ENCODE measurements at places on chromosomes 5 and 9.

DNA sequence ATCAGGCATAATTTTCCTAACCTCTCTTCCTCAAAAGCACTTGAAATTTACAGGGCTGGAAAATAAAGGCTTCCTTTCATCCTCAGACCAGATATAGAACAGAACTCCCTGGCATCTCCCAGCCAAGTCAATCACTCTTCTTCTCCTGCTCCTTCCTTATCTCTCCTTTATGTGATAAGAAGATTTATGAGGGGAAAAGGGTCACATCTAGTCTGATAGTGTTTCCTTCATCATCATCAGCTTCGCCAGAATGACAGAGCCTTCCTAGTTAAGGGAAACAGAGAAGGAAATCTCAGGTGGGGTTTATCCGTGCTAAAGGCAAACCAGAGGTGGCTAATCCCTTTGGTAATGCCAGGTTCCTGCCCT is 36.2 kb downstream of the LIX1 start:
- no peak for DNase-seq

GRCh38 chr9:111161015-111161415 is 122.7 kb upstream of the LPAR1 start:
- no peak for DNase-seq

DNA sequence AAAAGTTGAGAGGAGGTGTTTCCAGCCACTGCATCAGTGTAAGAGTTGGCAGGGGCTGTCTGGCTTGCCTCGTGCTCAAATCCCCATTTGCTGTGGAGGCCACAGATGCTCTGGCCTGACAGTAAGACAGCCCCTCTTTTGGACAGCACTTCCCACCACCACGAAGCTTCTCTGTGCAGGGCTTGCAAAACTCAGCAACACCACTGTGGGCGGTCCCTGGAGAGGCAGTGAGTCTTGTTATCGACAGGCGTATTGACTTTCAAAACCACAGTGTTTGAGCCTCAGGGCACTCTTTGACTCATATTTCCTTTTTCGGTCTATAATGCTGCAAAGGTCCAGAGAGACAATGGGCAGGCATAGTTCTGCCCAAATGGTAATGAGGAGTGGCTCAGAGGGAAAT is 539.5 kb downstream of the EBF1 start:
- no peak for DNase-seq

DNA sequence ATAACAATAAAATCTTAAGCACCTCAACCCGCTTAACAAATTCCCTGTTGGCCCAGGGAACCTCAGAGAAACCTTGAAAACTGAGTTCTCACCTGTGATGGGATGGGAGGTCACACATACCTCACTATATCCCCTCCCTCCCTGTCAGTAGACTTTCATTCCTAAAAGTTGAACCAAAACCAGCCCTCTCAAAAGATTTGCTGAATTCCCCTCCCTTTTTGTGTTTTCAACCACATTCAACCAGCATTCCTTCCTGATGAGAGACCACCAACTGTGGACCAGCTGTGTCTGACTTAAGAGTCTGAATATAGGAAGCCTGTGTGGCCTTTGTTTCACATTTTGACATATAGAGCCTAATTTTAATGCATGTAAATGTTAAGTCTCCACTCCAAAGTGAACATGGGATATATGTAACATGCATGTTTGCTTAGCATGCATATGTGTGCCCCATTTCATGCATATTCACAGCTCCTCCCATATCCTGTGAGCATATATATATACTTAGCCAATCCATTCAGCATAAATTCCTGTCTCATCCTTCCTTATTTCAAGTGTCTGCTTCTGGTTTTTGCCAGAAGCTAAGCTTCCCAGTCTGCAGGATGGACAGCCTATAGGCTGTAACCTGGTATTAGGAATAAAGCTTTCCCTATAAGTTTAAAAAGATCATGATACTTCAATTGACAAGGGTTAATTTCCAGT is 604.6 kb downstream of the PTPRD start:
- DNase-seq: no peak

DNA sequence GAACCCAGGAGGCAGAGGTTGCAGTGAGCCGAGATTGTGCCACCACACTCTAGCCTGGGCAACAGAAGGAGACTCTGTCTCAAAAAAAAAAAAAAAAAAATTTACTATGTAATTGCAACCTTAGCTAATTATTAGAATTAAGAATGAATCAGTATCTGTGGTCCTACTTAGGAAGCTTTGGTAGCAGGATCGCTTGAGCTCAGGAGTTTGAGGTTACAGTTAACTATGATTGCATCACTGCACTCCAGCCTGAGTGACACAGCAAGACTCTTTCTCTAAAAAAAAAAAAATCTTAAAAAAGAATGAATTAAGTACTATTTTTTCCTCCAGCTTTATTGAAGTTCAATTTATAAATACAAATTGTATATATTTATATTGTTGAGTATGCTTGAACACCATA is 16.7 kb downstream of the NDUFAF2 start:
- DNase-seq: no peak

DNA sequence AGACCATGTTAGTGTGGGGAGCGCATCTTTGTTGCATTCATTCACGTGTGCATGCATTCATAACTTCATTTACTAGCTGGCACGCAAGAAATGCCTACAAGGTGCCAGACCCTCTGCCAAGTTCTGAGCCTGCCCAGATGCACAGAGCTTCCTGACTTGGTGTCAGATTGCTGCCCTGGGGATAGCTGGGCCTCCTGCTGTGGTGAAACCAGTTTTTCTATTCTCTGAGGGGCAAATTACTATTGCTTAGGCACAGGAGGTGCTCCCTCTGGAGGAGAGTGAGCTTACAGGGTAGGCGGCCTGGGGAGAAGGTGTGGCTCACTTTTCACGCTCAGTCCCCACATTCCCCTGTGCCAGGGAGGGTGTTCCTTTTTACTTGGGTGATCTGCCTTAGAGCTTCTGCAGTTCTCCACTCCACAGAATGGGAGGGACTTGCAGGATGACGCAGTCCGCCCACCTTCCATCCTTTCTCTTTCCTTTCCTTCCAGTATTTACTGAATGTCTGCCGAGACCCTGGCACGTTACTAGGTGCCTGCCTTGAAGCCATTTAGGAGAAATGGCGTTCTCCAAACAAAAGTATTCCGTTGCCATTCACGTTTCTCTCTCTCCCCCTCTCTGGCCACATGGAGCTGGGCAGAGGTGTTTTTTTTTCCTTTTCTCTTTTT is 27.9 kb upstream of the CTNNA1 start:
- no peak for DNase-seq

DNA sequence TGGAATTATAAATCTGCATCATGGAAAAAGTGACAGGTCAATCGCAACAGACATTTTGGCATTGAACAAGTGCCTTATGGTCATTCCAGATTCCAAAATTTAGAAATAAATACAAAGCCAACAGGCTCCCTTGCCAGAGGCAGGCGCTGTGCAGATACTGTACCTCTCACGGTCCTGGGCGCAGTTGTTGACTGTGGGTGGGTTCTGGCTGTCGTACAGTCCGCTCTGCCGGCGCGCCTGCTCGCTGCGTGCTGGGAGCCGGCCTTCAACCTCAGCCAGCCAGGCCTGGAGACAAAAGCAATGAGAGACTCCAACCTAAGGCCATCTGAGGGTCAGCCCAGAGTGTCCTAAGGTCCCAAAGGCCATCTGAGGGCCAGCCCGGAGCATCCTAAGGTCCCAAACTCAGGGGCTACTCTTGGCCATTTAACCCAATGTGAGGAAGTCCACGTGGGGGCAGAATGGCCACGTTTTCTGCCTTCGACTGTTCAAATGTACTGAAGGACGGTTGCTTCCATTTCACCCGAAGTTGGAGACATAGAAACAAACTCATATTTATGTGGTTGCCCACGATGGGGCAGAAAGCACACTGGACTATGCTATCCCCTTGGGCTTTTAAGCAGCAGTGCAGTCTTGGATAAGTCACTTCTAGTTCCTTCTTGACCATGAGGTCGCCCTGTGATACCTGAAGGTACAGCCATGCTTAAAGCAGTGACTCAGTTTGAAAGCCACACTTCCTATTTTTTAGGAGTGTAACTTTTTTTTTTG is 65.2 kb downstream of the USP20 start:
- no peak for DNase-seq

DNA sequence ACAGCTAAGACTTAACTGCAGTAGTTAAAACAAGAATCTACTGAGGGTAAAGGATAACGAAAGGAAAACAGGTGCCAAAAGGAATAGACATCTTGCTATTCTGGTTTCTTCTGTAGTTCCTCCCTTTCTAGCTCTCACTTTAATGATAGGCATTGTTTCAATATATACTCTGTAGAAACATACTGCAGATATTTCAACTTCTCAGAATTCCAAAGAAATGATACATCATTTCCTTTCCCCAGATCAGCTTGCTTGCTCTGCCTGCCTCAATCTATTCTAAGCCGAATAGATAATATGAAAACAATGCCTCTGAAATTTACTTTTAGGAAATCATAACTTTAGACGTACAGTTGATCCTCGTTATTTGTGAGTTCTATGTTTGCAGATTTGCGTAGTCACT is 46.3 kb downstream of the ACO1 start:
- no peak for DNase-seq

DNA sequence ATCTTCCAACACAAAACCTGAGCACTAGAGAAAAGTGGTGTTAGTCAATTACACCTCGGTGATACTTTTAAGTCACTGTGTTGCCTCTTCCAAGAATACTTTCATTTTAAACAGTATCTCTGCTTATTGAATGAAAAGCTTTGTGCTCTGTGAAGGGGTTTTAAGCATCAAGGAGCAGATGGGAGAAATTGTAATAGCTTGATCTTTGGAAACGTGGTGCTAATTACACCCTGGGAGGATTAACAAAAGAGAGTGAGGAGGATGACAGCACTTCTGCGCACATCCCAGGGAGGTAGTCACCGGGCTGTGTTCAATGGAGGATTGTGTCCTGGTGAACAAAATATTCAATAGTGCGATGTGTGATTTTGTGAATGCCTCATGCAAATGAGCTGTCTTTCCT is 477.4 kb upstream of the ADAMTS16 start:
- no peak for DNase-seq

- no peak for DNase-seq
These were observed 27.2 kb downstream of the MFAP3 start for GRCh38 chr5:154065971-154066370.

GRCh38 chr5:157150995-157151394 is 8.3 kb upstream of the MED7 start:
- no peak for DNase-seq

- DNase-seq: no peak
These were observed 208.8 kb upstream of the TAS2R1 start for GRCh38 chr5:9838916-9839315.

- DNase-seq: no peak
These were observed 759.7 kb downstream of the BRINP1 start for GRCh38 chr9:118609355-118610044.

GRCh38 chr9:14869671-14870070 is 40.6 kb downstream of the FREM1 start:
- no peak for DNase-seq

- DNase-seq: peak; percentile 60
These were observed 2.6 kb downstream of the IRF1 start for GRCh38 chr5:132487841-132488555.

DNA sequence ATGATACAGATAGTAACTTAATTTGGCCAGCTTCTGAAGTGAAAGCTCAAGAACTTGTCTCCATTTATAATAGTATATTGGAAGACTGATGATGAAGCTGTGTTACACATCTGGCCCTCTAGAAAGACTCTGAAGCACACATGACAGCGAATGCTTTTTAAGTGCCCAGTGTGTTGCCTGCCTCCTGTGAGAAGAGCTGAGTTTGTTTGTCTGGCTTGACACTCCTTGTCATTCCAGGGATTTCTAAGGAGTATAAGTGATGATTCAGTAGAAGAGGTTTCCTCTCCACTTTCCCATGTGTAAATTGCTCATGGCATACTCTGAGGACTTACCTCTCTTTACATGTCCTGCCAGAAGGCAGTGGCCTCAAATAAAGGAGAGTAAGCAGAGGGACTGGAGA is 30.4 kb upstream of the LRRTM2 start:
- DNase-seq: no peak

DNA sequence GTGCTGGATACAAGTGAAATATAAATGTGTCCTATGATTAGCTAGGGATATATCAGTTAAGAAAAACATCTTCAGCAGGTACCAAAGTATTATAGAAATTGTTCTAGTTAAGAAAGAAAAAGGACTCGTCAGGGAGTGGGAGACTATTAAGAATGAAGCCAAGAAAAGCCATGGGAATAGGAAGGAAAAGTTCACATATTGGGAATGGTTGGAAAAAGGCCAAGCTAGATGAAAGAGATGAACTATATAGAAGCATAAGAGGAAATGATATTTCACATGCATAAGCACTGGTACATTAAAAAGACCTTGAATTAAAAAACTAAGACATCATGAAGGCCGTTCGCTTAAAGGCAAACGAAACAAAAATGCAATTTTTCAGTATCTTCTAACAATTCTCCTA is 237.7 kb downstream of the ADAMTS6 start:
- DNase-seq: no peak

DNA sequence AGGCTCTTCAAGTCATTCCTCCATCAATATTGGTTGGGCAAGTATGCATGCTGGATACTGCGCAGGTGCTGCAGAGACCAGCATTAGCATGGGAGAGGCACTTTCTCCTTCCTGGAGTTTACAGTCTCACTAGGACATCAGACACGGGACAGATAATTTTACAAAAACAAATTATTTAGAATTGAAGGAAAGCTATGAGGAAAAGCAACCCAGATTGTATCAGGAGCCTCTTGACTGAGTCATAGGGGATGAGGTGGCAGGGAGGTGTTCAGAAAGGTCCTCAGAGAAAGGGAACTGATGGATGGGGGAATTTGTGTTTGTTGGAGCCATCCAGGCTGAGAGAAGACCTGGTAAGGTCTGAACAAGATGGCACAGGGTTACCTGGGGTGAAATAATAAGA is 24.5 kb upstream of the RAB14 start:
- no peak for DNase-seq

DNA sequence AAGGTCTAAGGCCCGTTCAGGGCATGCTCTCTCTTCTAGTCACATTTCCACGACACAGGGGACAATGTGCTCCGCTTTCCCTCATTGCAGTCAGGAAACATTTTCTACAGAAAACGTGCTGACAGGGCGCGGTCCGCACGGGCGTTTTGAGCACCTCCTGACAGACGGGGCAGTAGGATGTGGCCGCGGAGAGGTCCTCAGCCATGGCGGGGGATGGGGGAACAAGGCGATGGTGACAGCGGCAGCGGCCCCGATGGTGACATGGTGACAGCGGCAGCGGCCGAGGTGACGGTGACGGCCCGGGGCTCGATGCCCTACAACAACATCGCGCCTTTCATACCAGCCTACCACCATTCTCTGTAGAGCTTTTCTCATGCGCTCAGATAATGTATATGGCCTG is 4.1 kb downstream of the PLPP1 start:
- no peak for DNase-seq

GRCh38 chr9:123678038-123678877 is 251.7 kb downstream of the DENND1A start:
- DNase-seq: no peak

Measured in activated CD8-positive, alpha-beta memory T cell treated with anti-CD3 and anti-CD28 coated beads, Interleukin-2, amount 50 U/mL, for 48 hours (primary cell).